ENCODE measurements at places on chromosomes 11 and 22. TPM values are rescaled to one million over a fixed set of nuclear protein-coding genes. Genes with fewer than 3 reads are reported as not detected.

GRCh38 chr11:119488256-119488995 lies 65.5 kb upstream of the THY1 start:
- DNase-seq, result no peak

- no peak for DNase-seq
Measured at GRCh38 chr11:83278351-83278750, 7.8 kb downstream of the CCDC90B start.

DNA sequence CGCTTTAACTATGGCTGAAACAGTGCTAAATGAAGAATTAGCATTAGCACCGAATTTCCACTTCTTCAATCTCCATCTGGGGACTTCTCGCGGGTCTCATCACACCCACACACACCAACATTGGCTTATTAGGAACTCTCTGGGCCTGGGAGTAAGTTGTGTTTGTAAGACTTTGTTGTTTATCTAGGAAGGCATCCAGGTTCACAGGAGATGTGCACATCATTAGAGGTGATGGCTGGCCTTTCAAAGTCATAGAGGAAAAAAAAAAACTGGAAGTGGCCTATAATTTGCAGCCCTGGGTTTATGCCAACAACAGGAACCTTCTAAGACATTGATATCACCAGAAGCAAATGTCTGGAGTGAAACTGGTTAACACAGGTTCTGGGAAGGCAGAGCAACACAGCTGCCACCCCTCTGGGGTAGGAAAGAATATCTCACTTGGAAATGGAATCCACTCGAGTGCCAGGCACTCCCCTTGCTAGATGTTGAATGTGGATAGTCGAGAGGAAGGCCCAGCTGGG lies 84.5 kb downstream of the TRAF6 start:
- no peak for DNase-seq

Gene MMP8
- not detected for total RNA-seq

- DNase-seq, result no peak
Measured at GRCh38 chr11:1889224-1889930, 2.3 kb downstream of the PRR33 start.

Gene MIOX
- total RNA-seq, result 0.66 TPM

GRCh38 chr11:71364176-71364671 lies 84.0 kb downstream of the DHCR7 start:
- DNase-seq, result no peak

Gene MISFA
- total RNA-seq, result 7.6 TPM

DNA sequence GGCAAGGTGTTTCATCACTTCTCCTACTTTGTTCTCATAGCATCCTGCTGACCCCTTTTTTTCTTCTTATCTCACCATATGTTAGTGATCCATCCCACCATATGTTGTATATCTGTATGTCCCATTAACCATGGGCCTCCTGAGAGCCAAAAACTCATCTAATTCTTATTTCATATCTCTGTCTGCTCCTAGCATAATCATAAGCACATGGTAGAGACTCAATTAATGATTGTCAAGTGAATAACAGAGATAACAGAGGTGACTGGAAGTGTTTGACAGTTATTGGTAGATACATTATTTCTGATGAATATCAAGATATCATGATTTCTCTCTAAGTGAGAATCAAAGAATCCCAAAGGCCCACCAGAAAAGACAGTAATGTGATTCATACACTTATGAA lies 138.1 kb upstream of the MPPED2 start:
- DNase-seq, result no peak

GRCh38 chr11:122791836-122792235 lies 46.5 kb upstream of the CRTAM start:
- DNase-seq, result no peak

Gene VPREB3
- total RNA-seq, result not detected

DNA sequence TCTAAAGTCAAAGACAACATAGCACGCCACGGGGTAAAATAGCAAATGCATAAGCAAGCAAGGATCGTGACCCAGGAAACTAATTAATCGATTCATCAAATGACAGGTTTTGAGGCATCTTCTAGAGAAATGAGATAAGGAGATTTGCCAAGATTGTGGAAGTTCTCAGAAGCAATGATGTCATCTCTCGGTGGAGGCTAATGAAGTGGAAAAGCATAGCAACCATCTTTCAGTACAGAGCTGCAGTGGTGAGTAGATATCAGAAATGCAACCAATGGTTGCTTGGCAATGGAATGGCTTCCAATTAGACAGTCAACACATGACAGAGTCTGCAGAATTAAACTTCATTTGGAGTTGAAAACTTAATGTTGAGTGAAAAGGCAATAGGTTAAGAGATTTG lies 116.0 kb downstream of the KIRREL3 start:
- DNase-seq, result no peak

GRCh38 chr11:7348432-7349304 lies 97.0 kb downstream of the SYT9 start:
- DNase-seq, result no peak

DNA sequence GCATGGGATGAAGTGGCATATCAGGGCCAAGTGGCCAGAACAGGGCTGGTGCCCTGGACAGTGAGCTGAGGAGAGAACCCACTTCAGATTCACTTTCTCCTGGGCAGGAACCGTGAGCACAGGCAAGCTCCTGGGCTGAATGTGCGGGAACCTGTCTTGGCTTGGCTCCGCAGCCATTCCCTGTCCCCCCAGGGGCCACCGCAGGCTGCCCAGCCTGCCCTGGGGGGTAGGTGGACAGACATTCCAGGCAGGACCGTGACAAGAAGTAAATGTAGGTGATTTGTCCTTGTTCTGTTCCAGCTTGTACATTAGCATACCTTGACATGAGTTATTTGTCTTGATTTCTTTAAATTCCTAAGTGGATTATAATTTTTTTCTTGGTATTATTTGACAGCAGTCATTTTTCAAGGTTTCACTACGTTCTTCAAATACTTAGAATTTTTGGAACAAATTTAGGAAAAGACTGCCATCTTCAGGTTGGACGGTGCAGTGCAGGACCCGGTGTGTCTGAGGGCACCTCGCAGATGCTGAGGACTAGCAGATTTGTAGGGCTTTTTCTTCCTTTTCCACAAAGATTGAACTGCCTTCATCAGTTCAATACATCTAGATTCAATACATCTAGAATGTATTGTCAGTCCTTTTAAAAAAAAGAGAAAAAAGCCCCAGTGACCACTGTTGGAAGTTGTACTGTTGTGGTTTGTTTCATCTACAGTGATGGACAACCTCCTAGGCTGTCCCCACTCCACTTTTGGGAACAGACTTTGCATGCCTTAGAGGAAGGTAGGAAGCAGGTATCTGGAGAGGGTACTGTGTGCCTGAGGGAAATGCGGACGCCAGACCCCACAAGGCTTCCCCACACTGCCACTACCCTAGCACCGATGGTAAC lies 115.1 kb upstream of the RASSF10 start:
- peak; percentile 83 for DNase-seq

Gene KIRREL3
- total RNA-seq, result 0.31 TPM

DNA sequence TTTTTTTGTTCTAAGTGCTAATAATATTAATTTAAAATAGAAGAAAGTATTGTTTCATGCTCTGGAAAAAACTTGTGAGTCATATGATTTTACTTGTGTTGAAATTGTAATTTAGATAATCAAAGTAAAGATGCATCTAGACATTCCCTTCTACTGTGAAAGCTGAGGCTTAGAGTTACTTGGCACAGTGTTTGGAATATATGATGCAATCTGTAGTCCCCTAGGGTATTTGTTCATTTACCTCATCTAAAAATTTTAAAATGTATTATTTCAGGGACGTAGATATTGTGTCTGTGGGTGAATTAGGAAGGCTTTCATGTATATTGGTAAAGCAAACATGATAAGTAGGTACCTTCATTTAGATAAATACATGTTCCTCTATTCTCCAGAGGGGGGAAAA lies 793.5 kb upstream of the CNTN5 start:
- DNase-seq, result no peak

Gene TMEM191C
- total RNA-seq, result 4.2 TPM

Gene KRTAP5-9
- 0.62 TPM for total RNA-seq

- DNase-seq, result no peak
Measured at GRCh38 chr11:114215871-114216795, 80.1 kb upstream of the NNMT start.

- no peak for DNase-seq
Measured at GRCh38 chr11:10459029-10459970, 4.2 kb downstream of the AMPD3 start.

DNA sequence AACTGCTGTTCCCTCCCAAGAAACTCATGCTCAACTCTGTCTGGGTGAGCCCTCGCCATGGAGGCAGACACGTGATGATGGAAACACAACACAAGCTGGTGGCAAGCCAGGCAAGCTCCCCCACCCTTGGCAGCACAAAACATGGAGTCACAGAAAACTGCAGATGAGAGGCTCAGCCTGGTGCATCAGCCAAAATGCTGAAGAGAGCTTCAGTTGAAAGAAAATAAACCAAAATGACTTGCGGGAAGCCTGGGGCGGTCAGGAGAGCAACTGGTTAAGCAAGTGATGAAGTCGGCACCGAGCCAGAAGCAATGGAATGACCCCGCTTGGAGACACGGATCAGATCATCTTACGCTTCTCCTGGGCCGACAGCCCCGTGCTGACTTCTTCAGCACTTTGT lies 68.3 kb downstream of the C11orf58 start:
- peak; percentile 57 for DNase-seq

GRCh38 chr11:95486466-95486865 lies 255.5 kb upstream of the SESN3 start:
- DNase-seq, result no peak

GRCh38 chr11:102473543-102473942 lies 21.0 kb upstream of the TMEM123 start:
- DNase-seq, result no peak

DNA sequence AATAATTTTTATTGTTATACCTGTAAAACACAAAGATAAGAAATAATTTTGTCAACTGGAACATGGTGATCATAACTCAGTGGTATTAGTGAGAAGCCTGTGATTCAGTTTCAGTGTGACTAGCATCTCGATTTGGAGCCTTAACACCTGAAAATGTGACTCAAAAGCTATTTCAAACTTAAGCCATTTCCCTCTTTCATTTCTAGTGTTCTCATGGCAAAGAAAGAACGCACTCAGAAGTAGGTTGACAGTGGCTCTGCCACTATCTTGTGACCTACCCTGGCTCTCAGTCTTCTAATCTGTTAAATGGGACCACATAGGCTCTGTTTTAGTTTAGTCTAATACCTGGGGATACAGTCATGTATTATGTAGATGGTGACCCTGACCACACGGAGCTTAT lies 62.7 kb downstream of the ISX start:
- DNase-seq, result no peak

DNA sequence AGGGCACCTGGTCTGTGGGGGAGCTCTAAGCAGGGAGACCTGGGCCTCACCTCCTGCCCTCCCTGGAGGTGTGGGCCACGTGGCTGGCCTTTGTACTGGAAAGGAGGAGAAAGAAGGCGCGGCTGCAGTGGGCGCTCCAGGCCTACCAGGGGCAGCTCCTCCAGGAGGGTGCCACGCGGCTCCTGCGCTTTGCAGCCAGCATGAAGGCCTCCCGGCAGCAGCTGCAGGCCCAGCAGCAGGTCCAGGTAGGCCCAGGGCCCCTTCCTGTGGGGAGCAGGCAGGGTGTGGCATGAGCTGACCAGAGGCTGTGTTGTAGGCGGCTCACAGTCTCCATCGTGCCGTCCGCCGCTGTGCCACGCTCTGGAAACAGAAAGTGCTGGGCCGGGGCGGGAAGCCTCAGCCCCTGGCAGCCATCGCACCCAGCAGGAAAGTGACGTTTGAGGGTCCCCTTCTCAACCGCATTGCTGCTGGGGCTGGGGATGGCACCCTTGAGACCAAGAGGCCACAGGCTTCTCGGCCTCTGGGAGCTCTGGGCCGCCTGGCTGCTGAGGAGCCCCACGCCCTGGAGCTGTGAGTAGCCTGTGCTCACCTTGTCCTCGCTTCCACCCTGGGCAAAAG lies 48.6 kb downstream of the PISD start:
- no peak for DNase-seq

Gene C11orf16
- not detected for total RNA-seq

GRCh38 chr11:12502046-12502445 lies 124.7 kb downstream of the PARVA start:
- DNase-seq, result no peak

DNA sequence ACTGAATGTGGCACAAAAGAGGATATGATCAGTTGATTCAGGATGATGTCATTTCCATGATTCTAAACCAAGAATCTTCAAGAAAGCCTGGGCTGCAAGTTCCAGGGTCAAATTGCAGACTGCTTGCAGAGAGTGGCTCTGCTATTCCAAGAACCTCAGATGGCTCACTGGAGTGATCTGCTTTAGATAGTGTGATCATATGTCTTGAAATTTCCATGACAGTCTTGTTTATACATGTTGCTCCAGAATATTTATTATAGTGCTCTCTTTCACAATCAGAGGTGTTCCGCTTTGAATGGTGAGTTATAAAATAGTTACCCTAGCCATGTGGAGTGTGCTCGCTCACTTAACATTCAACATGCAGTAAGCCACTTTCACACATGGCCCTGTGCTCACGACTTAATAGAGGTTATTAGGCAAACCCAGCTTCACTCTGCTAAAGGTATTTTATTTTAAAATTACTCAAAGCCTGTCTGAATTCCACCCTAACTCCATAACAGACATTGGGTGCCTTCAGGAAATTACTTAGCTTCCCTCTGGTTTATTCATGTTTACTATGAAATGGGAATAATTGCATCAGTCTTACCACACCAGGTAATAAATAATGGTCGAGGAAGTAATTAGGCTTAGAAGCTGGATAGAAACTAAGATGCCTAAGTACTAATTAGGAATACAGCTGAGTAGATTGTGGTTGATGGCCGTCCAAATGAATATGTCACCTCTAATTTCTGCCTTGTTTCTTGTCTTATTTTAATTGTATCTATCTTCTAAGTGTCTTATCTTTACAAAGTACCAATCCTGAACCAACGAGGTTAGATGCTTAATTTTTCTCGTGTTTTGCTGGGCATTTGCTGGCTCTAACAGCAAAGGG lies 187.9 kb downstream of the ETS1 start:
- no peak for DNase-seq

GRCh38 chr11:96341211-96342013 lies 1.6 kb downstream of the MAML2 start:
- no peak for DNase-seq

DNA sequence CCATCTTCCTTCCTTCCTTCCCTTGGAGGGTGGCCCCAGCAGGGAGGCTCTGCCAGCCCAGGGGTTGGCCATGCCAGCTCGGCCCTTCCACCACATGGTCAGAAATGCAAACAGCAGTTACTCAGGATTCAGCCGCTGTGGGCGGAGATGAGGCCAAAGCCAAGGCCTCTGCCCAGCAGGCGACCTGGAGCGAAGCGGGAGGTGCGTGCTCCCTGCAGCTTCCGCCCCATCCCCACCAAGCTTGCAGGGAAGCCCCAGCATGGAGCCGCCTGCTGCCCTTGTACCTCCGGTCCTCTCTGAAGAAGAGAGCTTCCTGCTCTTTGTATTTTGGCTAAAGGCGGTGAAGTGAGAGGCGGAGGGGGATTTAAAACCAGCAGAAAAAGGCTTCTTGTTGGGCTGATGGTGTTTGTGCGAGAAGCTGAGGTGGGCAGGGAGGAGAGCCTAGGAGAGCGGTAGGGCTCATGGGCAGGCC lies 50.4 kb downstream of the ANO1 start:
- no peak for DNase-seq

Gene SYCE3
- not detected for total RNA-seq

GRCh38 chr22:22791438-22792181 lies 96.0 kb upstream of the IGLL5 start:
- DNase-seq, result no peak

Gene NCF4
- total RNA-seq, result not detected

Gene MMP26
- not detected for total RNA-seq
